ENCODE measurements at places on chromosomes 5 and 9. TPM values are rescaled to one million over a fixed set of nuclear protein-coding genes. Genes with fewer than 3 reads are reported as not detected.

Gene KIAA1191
- 39.5 TPM for total RNA-seq

- DNase-seq: peak; percentile 40
Measured at GRCh38 chr9:99823681-99824377, 2.1 kb downstream of the NR4A3 start.

GRCh38 chr5:178383301-178383918 lies 150.8 kb upstream of the PHYKPL start:
- DNase-seq: no peak

Gene DHX29
- 36.3 TPM for total RNA-seq

- DNase-seq: no peak
Measured at GRCh38 chr5:8081179-8081578, 212.2 kb downstream of the MTRR start.

DNA sequence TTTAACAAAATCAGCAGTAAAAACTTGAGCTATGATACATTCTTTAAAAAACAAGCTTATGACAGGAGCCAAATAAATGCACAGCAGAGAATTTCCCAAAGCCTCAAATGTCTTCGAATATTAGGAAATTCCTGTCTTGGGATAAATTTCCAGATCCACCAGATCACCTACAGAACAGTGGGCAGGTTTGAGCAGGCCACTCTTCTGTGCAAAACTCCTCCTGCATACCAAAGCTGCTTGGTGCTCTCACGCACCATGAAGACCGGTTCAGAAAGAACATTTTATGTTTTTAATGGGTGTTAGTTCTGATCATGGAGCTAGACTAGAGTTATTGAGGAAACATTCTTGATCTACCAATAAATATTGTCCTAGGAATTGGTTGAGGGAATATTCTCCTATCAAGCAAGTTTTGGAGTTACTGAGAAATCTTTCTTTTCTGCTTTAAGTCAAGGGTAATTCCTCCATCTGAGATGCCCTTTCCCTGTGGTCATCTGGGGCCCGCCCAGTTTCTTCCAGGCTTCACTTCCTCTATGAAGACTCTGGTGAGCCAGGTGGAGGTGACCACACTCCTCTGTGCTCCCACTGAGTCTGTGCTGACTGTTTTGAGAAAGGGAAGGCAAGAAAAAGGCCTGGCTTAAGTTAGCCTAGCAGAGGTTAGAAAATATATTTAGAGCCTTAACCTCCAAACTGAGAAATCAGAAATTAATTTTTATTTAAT lies 17.9 kb downstream of the TNFSF15 start:
- DNase-seq: no peak

Gene RNF145
- 47.5 TPM for total RNA-seq

Gene AGXT2
- total RNA-seq: not detected

Gene TLX3
- total RNA-seq: not detected

DNA sequence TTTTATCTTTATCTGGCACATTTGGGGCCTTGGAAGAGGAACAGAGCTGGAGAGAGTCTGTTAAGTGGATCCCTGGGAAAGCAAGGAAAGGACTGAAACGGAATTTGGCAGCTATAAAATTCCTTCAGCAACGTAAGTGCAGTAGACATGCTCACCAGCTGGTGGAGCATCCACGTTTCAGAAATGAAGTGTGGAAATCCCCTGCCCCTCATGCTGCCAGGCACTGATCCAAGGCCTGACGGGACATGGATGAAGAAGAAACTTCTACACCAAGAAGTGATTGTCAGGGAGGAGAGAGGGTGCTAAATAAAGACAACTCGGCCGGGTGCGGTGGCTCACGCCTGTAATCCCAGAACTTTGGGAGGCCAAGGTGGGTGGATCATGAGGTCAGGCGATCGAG lies 209.3 kb downstream of the ROR2 start:
- peak; percentile 45 for DNase-seq

DNA sequence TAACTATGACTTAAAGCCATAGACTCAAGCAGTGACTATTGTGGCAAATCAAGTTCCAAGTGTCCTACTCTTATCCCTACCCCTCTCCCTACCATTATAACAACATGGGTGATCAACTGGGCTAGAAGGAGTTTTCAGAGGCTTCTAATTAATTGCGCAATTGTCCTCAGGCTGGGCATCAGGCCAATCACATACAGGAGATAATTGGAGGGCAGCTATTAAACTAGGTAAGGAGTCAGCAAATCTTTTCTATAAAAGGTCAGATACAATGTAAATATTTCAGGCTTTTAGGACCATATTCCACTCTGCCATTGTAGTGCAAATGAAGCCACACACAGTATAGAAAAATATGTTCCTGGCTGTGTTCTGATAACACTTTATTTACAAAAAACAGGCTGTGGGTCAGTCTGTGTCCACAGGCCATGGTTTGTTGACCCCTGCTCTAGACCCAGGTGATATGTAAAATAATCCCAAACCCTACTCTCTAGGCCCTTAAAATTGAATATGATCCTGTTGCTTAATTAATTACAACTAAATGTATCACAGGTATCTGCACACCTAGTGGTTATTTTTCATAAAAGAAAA lies 141.4 kb upstream of the PIK3R1 start:
- no peak for DNase-seq

Gene LHFPL2
- total RNA-seq: 58.0 TPM

Gene CTXN3
- total RNA-seq: not detected

- peak; percentile 19 for DNase-seq
Measured at GRCh38 chr5:151048526-151048925, 28.1 kb downstream of the GPX3 start.

- no peak for DNase-seq
Measured at GRCh38 chr9:78437296-78437695, 140.4 kb downstream of the PSAT1 start.

DNA sequence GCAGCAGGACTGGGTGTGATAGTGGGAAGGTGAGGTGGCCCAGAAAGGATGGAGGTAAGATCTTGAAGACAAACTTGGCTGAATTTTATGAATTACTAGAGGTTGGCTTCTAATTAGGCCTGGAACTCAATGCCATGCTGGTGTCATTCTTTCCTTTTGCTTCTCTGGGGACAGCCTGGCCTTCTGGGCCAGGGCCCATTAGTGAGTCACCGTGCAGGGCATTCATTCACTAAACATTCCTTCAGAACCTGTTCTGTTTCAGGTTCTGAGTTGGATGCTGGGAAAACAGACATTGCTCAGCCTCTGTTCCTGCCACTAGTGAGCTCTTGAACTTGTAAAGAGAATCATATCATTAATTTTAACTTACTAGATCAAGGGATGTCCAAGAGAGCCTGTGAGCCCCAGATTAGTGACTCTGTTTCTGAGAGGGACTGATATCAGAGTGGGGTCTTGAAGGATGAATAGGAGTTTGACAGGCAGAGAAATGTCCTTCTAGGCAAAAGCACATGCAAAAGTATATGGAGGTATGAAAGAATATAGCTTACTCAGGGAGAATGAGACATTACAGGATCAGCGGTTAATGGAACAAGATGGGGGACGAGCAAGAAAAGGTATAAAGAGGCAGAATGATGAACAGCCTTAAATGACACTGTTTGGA lies 66.5 kb downstream of the LHX2 start:
- DNase-seq: no peak

DNA sequence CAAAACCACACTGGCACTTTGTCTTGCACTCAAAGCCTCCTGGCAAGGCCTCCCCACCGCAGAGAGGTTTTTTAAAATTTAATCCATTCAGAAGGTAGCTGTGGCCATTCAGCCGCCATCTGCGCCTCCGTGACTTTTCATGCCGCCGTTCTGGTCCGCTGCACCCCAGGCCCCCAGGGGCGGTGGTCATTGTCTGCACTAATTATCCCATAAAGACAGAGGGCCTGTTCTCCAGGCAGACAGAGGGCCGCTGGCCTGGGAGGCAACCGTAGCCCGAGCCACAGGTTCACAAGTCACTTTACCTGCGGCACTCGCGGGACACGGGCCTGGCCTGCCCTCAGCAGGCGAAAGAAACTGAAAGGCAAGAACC lies 49.4 kb downstream of the EXD3 start:
- no peak for DNase-seq

DNA sequence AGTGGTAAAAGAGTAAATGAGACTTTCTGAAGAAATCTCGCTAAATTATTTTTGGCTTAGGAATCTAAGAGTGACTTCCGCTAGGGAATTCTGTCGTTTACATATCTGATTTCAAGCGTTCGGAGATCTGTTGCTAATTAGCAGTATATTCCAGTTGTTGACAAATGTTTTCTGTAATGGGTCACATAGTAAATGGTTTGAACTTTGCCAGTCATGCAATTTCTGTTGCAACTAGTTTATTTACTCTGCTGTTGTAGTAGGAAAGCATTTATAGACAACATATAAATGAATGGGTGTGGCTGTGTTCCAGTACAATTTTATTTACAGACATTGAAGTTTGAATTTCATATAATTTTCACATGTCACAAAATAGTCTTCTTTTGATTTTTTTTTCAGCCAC lies 57.4 kb upstream of the JAK2 start:
- DNase-seq: no peak

- DNase-seq: no peak
Measured at GRCh38 chr9:7363777-7364477, 435.7 kb downstream of the DMAC1 start.

Gene ERAP2
- 3.5 TPM for total RNA-seq

Gene CDC20B
- 0.21 TPM for total RNA-seq

Gene SREK1
- 54.1 TPM for total RNA-seq

DNA sequence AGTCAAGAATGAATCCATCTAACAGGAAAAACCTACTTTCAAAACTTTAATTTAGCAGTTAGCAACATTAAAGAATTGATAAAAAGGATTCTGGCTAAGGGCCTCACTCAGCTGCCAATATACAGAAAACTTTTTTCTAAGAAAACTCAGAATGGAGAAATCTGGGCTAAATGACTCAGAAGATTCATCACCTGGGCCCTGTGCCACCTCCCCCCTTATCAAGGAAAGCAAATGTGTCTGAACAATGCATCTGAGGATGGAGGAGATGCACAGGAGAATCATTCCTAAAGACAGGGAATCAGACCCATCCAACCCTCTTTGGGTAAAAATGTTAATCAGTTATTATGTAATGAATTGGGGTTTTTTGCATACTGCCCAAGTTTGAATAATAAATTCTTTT lies 592.0 kb upstream of the DMAC1 start:
- no peak for DNase-seq

Gene IL9
- not detected for total RNA-seq

- no peak for DNase-seq
Measured at GRCh38 chr5:136033848-136034247, 5.1 kb downstream of the TGFBI start.

DNA sequence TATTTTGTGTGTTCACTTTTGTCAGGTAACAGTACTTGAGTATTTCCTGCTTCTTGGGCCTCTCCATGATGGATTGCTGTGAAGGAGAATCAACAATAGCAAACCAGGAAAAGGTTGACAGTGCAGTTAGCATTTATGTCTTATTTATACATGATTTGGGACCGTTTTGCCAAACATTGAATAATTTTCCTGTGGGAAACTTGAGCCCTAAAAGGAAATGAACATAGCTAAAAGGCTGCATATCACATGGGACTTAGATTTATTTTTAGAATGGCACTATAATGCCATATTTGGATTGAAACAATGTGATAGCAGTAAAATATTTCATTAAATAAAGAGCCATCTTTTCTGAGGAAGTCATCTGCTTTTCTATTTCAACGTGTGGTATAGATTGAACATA lies 15.3 kb downstream of the GPR21 start:
- DNase-seq: no peak

DNA sequence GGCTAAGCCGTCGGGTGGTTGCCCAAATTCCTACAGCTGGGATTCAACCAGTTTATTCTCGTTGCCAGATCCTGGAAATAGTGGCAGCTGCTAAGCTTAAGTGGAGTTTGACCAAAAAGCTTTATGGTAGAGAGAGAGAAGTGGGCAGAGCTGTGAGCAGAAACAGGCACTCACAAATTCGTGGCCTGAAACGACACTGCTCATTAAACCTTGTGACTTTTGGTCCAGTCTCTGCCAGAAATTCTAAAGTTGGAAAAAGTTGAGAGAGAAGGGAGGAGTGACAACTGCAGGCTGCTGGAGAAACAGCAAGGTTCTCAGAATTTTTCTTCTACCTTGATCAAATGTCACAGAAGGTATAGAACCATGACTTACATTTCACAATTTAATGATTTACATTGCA lies 131.5 kb downstream of the MTX3 start:
- peak; percentile 20 for DNase-seq

Gene HINT1
- 229 TPM for total RNA-seq

Measured in SK-MEL-5 (cell line).